Right lung (tissue), 10 donors: ENCODE measurements at places on chromosomes 3 and 15. TPM values are rescaled to one million over a fixed set of nuclear protein-coding genes. Genes with fewer than 3 reads are reported as not detected.

Gene CHRFAM7A
- polyA plus RNA-seq: 4.1 TPM

DNA sequence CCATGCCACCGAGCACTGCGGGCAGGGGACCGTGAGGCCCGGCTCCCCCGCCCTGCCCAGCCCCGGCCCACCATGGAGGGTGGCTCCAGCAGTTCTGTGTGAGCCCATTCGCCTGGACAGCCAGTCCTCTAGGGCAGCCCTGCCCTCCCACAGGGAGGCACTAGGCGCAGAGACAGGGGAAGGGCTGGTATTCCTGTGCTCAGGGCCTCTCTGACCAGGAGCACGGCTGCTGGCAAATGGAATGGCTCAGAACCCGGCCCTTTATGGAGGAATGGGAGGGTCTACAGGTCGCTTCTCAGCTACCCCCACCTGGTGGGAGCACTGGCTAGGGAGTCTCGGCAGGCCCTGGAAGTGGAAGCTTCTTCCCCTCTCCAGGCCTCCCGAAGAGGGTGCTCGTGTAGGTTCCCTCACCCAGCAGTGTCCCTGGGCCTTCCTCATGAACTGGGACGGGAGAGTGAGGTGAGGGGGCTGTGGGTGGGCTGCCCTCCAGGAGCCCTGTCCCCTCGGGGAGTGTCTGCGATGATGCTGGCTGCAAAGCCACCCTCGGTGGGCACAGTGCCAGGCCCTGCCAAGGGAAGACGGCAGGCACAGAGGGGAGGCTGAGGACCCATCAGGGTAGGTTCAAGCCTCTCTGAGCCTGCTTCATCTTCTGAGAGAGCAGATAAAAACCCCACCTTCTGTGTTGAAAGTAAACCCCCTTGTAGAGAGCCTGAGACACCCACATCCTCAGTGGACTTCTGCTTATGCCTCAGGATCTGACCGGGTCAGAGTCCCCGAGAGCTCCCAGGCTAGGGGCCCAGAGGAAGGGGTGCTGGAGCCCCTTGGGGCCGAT, 1.5 kb downstream of the MELTF start:
- DNase-seq: no peak

Gene SV2B
- 2.6 TPM for polyA plus RNA-seq

GRCh38 chr3:56339244-56339643, 129.0 kb downstream of the ERC2 start:
- no peak for DNase-seq

DNA sequence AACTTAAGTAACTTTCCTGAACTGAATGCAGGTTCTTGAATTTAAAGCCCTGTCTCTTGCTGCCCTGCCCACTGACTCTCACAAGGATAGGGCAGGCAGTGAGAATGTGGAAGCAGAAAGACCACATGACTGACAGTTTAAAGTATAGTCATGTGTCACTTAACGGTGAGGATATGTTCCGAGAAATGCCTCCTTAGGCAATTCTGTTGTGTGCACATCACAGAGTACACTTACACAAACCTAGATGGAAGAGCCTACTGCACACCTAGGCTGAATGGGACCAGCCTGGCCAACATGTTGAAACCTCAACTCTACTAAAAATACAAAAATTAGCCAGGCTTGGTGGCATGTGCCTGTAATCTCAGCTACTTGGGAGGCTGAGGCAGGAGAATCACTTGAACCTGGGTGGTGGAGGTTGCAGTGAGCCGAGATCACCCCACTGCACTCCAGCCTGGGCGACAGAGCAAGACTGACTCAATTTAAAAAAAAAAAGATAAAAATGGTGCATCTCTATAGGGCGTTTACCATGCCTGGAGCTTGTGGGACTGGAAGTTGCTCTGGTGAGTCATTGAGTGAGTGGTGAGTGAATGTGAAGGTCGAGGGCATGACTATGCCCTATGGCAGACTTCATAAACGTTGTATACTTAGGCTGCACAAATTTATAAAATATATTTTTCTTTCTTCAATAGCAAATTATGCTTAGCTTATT, 18.9 kb upstream of the COPG1 start:
- DNase-seq: no peak

GRCh38 chr3:141387516-141387915, 19.2 kb downstream of the ZBTB38 start:
- DNase-seq: no peak

- DNase-seq: no peak
Measured at GRCh38 chr3:150729682-150730360, 26.1 kb upstream of the ERICH6 start.

- no peak for DNase-seq
Measured at GRCh38 chr3:50090984-50091383, 2.3 kb downstream of the RBM5 start.

- no peak for DNase-seq
Measured at GRCh38 chr15:63135804-63136203, 14.1 kb downstream of the LACTB start.

GRCh38 chr15:50675535-50676144, 11.0 kb downstream of the TRPM7 start:
- DNase-seq: no peak

Gene PHLDB2
- polyA plus RNA-seq: 32.1 TPM

- no peak for DNase-seq
Measured at GRCh38 chr15:67193223-67193990, 61.1 kb downstream of the AAGAB start.

GRCh38 chr15:69610277-69610676, 157.7 kb downstream of the RPLP1 start:
- DNase-seq: no peak

GRCh38 chr3:24508423-24508839, 13.8 kb upstream of the THRB start:
- no peak for DNase-seq

GRCh38 chr3:10354361-10355015, 33.6 kb upstream of the SEC13 start:
- DNase-seq: no peak

- DNase-seq: no peak
Measured at GRCh38 chr3:17765819-17766472, 23.5 kb upstream of the TBC1D5 start.

DNA sequence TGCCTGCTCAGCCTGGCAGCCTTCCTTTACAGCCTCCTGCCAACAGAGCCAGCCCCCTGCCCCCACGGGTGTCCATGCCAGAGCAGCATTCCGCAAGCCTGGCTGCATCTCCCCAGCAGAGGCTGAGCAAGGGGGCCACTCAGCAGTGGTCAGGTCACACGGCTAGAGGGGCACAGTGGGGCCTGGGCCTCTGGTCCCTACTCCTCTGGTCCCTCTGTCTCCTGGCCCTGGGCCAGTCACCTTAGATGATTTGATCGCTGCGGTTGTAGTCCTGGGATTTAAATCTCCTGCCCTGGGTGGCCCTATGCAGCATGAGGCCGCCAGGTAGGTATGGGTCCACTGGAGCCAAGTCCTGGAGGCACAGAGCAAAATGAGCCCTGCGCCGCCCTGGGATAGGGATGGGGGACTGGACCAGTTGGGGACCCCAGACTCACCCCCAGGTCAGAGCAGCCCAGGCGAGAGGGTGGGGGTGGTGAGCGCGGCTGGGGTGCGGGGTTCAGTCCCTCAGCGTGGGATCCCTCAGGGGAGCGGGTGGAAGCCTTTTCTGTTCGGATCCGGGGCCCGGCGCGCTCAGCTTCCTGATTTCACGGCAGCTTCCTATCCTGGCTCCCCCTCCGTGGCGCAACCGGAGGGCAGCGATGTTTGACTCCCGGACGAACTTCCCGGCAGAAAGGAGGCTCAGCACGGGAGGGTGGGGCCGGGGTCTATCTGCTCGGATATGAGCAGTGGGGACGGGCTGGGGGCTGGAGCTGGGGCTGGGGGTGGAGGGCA, at the start of gene ZBTB47:
Gene ZBTB47 (plus strand): TSS at position 138 of the 771 bp plus-strand sequence. CDS start 4,659 bp downstream, outside the sequence.
- DNase-seq: peak; percentile 23

Gene PPP1R14D
- polyA plus RNA-seq: 0.30 TPM

GRCh38 chr3:184423561-184423960, 43.7 kb downstream of the CHRD start:
- DNase-seq: no peak
